ENCODE measurements at places on chromosomes 16 and 17.

GRCh38 chr16:63776034-63776433 lies 1345.8 kb downstream of the CDH11 start:
- no peak for DNase-seq

DNA sequence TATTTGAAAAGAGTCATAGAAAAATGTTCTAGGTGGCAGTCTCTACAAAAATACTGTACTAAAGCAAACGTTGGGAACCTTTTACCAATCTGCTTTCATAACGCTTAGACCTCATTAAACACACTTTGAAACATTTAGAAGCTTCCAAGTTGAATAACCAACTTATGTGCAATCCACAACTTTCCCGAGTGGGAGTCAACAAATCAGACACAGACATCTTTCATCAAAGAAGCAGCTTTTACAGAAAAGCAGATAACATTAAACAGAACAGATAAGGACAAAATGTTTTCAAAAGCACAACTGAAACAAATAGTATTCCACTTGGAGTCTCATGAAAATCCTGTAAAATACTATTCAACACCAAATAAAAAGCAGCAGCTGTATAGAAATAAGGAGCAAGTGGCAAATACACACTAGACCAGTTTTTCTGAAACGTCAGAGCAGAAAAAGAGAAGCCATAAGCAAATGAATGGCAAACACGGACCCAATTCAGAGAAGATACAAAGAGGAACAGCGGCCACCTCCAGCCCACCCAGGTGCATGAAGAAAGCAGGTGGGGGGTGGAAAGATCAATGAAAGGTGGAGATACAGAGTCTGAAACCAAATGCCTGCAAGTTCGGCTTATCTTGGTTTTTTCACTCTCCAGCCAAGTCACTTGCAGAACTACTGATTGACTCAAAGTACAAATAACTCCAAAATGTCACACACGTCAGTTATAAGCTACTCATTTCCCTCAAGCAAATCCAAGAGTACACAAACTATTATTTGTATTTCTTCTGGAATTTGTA lies 18.4 kb upstream of the FBF1 start:
- DNase-seq: no peak

- peak; percentile 69 for DNase-seq
These were observed 1.7 kb downstream of the CORO1A start for GRCh38 chr16:30184891-30185682.

- DNase-seq: no peak
These were observed 3.0 kb upstream of the MTMR4 start for GRCh38 chr17:58517378-58517927.

GRCh38 chr17:48726916-48727286 lies 1.6 kb downstream of the HOXB13 start:
- no peak for DNase-seq

- no peak for DNase-seq
These were observed 19.9 kb downstream of the KDM8 start for GRCh38 chr16:27223226-27223610.

DNA sequence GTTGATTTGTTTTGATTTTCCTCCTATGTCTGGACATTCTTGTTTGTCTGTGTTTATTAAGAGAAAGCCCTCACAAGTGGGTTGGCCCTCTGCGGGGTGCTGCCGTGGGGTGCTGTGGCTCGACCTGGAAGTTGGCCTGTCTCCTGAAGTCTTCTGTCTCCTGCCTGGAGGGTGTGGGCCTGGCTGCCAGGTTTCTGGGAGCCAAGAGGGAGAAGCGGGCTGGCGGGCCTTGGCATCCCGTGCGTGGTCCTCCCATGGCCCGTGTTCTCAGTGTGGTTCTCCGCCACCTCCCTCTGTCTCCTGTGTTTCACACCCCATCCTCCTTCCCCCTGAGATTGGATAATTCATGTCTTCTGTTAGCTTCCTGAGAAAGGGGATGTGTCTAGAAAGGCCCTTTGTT lies 69.6 kb downstream of the RNF213 start:
- DNase-seq: no peak

- DNase-seq: no peak
These were observed 34.1 kb downstream of the SNX29 start for GRCh38 chr16:12010388-12011251.

- peak; percentile 51 for DNase-seq
These were observed 19.7 kb upstream of the LRRC37A3 start for GRCh38 chr17:64938925-64939474.

GRCh38 chr16:54033747-54034146 lies 252.8 kb downstream of the IRX3 start:
- DNase-seq: no peak

DNA sequence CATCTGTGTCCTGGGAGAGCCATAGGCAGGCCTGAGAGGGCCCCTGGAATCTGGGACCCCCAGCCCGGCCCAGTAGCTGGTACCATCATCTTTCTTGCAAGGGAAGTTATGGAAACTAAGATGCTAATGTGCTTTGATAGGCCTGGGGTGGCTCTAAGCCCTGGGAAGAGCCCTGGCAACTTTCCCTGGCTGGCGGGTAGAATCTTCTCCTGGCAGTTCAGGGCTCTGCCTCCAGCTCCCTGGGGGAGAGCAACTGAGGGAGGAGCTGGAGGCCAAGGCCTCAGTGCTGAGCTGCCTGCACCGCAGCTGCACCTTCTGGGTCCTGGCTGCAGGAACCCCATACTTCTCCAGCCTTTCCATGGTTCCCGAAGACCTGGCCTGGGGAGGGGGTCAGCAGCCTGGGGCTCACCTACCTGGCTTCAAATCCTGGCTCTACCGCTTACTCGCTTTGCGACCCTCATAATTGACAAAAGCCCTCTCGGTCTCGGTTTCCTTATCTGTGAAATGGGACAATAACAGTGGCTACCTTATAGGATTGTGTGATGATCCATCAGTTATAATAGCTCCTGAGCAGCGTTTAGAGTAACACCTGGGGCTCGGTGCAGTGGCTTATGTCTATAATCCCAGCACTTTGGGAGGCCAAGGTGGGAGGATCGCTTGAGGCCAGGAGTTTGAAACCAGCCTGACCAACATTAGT lies 333.7 kb downstream of the SEC14L1 start:
- no peak for DNase-seq

GRCh38 chr17:52298881-52299280 lies 140.4 kb upstream of the CA10 start:
- DNase-seq: no peak

- peak; percentile 6 for DNase-seq
These were observed 1.8 kb downstream of the KIAA0513 start for GRCh38 chr16:85029408-85029784.

- peak; percentile 68 for DNase-seq
These were observed 6.8 kb downstream of the MPG start for GRCh38 chr16:84718-85406.

DNA sequence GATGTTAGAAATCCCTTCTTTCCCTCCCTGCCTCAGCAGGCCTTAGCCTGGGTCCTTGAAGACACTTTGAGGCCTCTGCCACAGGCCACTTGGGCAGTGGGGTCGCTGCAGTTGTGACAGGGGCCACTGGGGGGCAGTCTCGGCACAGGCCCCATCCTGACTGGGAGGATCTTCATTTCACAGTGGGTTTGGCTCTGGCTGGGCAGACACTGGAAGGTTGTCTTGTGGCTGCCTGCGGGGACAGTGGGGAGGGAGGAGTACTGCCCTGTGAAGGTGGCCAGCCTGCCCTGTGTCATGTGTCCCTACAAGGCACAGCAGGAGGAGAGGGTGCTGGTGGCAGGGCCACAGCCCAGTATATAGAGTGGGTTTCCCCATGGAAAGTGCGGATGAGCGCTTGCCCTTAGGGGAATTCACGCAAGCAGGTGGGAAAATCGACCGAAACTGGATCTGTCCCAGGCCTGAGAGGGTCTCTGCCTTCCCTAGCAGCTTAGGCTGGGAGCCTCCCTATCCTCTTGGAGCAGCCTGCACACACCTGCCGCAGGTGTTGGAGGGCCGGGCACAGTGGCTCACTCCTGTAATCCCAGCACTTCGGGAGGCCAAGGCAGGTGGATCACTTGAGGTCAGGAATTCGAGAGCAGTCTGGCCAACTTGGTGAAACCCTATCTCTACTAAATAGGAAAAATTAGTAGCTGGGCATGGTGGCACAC lies 28.8 kb downstream of the GINS2 start:
- DNase-seq: peak; percentile 37

DNA sequence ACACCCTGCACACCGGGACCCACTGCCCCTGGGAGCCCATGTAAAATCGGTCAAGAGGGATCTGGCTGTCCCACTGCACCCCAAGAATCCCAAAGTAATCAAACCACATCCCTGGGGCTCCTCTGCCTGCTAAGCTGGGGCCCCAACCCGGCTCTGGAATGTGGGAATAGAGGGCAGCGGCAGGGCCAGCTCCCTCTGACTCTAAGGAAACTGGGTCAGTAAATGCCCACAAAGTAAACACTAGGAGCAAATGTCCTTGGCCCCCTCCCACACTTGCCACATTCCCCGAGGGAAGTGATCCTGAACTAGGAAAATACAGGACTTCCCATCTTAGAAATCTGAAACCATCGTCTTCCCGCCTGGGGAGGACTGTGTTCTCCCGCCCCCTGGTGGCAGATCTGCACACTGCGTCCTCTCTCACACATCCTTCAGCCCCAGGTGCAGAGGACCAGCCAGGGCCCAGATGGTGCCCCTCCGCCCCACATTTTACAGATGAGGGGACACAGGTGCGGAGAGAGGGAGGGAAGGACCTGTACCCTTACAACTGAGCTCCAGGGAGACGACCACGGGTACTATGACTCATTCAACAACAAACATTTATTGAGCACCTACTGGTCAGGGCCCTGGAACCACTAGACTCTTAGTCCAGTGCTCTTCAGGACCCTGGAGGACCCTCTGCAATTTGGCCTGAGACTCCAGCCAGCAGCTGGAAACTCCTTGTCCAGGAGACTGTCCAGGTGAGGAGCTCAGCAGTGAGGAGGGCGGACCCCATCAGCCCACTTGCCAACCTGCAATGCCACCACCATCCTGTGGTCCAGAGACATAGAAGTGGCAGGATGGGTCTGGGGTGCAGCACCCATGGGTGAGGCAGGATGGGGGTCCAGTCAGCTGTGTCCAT lies 10.1 kb downstream of the P3H4 start:
- peak; percentile 50 for DNase-seq

DNA sequence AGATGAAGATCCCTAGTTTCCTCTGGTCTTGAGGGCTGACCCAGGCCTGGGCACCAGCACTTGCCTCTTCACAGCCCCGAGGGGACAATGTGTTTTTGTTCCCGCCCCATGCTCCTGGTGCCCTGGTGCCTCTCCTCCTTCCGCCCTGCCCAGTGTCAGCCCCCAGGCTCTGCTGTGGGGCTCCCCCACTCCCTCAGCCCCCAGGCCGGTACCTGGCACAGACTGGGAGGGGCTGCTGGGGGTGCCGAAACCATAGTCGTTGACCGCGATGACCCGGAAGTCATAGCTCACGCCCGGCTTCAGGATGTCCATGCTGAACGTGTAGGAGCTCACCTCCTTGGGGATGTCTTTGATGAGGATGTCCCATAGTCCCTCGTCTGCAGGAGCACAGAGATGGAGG lies 40.5 kb upstream of the CDC42EP4 start:
- DNase-seq: no peak

DNA sequence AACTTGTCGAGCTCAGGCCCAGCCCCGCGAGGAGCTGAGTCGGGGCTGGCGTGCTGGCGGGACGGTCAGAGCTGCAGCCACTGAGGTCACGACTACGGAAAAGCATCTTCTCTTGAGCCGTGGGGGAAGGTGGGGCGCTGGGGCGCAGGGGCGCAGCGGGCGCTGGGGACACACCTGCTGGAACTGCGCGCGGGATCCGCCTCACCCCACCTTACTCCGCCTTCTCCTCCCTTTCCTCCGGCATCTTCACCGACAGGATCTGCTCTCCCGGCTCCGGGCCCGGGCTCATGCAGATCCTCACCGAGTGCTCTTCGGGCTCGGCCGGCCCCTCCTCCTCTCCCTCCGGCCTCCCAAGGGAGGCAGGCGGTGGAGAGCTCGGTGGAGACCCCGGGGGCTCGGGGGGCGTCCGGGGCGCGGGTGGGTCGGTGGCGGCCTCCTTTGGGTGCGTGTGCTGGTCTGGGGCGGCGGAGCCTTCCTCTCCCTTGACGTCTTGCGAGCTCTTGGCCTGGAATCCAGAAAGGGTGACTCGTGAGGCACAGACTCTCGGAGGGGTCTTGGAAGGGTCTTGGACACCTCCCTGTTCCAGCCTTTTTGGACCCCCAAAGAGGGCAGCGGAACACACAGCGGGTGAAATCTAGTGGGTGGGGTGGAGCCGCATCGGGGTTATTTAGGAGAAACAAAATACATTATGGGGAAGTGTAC lies 81.8 kb upstream of the KIFC3 start:
- no peak for DNase-seq

DNA sequence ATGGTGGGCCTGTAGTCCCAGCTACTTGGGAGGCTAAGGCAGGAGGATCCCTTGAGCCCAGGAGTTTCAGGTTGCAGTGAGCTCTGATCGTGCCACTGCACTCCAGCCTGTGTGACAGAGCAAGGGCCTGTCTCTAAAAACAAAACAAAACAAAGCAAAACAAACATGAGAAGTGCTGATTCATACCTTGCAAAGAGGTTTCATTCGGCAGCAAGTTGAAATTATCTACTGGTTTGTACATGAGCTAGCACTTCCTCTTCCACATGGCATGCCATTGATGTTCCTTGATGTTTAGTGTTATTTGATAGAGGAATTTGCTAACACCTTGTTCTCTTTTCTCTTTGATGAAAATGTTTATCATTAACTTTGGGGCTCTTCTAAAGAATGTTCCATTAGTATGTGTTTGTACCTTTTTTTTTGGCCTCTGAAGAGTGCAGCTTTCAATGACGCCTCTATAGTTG lies 50.6 kb downstream of the SPECC1 start:
- DNase-seq: no peak

DNA sequence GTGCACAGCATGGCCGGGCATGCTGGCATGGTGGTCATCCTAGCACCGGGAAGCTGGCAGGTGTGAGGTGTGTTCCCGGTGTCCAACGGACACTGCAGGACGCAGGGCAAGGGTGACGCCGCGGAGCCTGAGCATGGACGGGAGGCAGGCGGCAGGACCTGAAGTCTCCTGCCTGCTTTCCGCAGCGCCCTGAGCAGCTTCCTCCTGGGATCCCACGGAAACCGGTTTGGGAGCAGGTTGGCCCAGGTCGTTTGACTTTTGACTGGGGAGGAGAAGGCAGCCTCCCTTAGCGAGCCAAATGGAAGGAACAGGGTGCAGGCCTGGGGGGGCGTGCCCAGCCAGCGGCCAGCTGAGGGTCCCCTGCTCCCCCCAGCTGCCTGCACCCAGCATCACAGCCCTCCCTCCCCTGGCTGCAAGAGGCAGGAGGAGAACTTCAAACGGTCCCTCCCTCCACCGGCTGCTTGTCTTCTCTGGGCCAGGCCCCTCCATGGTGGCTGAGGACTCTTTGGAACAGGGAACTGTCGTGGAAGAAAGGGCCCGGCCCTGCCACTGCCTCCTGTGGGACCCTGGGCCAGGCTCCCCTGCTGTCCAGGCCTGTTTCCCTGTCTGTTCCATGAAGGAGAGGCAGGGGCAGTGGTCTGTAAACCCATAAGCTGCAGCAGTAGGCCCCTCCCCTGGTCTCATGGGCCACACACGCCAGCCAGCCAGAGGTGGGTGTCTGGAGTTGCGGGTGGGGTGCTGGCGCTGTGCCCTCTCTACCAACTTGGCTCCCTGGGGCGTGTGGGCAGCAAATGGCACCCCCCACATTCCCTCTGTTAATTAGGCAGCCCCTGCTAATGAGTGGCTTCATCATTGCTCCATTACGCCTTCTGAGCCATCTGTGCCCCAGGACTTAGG lies 7.8 kb upstream of the ADGRG1 start:
- DNase-seq: no peak
